ENCODE measurements at places on chromosomes 3 and 15.

DNA sequence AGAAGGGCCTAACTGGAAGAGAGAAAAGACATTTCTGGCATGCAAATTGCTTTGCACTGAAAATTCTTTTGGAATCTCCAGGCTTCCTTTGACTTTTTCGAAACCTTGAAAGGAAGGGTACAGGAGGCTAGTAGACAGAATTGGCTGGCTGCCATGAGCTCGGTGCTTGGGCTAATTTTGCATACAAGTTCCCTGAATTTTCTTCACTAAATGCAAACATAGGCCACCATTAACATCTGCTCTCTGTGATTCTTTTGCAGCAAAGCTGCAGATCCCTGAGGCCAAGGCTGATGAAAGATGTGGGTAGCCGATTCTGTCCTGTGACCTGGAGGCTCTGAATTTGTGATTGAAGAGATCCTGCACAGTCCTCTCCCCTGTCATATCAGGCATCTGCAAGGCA lies 247.8 kb upstream of the MCTP2 start:
- DNase-seq = no peak

DNA sequence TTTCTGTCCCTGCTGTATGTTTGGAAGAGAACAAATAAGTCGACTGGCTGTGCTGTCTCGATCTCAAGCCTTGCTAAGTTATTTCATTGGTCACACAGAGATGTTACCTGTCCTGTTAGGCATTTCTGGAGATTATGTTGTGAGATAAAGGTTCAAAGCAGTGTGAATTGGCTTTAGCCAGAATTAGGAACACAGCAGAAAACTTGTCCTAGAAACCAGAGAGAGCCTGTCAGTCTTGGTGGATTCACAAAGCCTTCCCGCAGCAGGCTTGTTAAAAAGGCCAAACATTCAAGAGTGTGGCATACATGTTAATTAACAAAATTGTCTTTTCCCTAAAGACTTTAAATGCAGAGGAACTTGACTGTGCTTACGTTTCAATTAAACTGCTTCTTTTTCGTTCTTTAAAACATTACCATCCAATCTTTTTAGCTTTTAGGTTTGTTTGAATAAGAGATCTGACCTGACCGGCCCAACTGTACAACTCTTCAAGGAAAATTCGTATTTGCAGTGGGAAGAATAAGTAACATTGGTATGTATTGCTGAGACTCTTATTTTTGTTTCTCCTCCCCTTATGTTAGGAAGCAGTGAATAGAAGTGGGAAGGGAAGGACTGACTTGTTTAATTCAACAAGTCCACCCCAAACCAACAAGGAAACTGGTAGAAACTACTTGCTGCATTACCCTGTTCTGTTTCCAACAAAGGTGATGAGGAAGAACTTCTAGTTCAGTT lies 25.2 kb downstream of the ABHD2 start:
- no peak for DNase-seq

GRCh38 chr15:87799838-87800237 lies 456.7 kb downstream of the NTRK3 start:
- no peak for DNase-seq

DNA sequence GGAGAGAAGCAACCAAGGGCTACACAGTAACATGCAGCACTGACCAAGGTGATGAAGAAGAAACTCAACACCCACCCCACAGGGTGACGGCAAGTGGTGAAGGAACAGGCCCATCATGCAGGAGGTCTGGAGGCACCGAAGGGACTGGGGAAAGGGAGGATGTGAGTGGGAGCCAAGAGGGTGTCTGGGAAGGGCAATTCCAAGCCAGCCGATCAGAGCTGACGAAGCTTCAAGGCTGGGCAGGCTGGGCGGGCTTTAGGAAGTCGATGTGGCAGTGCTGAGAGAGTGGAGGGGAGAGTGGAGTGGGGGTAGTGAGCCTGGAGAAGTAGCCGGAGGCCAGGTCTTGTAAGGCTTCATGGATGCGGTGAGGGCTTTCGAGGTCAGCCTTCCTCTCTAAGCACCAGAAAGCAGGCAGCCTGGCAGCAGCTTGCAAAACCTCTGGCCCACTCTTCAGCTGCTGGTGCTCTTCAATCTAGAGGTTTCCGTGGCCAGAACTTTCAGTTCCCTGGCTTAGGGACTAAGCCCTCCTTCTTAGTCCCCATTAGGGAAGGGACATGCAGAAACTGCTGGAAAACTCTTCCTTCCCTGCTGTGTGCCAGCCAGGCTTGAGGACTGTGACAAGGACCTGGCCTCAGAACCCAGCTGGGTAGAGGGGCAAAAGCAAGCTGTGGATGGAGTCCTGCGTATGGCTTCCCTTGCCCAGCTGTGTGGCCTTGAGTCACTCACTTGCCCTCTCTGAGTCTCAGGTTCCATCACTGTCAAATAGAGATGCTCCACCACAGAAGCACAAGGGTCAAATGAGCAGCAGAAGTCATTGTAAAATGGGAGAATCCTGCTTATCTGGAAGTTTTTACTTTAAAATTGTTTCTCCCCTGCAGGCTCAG lies 72.1 kb downstream of the TLE3 start:
- no peak for DNase-seq

DNA sequence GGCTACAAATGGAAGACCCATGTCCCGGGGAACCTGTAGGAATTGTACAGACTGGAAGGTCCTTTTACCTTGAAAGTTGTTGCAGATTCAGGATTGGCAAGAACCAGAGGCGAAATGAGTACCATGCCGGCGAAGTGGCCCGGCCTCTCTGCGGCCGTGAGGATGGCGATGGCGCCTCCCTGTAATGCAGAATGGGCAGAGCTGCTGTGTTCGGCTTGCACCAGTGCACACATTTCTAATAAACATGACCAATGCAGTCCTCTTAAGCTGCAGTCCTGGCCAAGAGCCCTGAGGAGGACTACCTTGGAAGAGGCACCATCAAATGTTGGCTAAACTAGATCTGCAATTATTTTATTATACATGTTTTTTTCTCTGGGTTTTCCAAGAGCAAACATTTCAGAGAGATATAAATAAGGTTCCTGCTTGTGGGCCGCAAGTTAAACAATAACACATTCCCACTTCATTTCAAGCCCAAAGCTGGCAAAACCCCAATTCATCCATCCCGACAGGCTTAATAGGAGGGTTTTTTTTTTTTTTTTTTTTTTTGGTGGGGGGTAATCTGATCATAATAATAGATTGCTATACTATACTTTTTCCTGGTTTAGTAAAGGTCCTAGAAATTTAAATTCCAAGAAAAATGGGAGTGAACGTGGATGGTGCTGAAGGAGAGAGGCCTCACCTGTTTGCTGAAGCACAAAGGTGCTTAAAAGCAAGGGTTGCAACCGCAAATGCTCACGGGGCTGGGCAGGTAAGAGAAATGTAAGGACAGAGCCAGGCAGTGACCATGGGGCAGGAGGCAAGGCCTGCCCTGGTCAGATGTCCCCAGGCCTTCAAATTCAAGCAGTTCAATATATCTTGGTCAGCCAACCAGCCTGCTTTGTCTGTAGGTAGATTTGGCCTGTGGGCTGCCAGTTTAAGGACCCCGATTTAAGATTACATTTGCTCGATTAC lies 48.5 kb downstream of the ABTB1 start:
- no peak for DNase-seq

DNA sequence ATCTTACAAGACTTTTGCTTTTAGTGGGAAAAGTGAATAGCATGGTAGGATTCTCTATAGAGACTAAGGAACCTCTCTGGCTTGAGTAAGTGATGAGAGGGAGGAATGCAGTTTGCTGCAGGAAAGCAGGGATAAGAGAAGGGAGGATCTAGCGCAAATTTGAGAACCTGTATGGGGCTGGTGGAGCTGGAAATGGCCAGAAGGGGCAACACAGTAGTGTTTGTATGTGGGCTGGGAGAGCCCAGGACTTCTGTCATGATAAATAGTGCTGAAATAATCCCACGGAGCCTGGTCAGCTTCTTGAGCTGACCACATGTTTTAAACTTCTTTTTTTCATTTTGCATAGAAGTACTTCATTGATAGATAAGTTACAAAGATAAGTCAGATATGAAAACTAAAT lies 11.2 kb upstream of the SHC4 start:
- DNase-seq = no peak

- DNase-seq = no peak
Measured at GRCh38 chr3:82641701-82642100, 880.3 kb upstream of the GBE1 start.

GRCh38 chr3:171687581-171687980 lies 122.7 kb downstream of the PLD1 start:
- no peak for DNase-seq

DNA sequence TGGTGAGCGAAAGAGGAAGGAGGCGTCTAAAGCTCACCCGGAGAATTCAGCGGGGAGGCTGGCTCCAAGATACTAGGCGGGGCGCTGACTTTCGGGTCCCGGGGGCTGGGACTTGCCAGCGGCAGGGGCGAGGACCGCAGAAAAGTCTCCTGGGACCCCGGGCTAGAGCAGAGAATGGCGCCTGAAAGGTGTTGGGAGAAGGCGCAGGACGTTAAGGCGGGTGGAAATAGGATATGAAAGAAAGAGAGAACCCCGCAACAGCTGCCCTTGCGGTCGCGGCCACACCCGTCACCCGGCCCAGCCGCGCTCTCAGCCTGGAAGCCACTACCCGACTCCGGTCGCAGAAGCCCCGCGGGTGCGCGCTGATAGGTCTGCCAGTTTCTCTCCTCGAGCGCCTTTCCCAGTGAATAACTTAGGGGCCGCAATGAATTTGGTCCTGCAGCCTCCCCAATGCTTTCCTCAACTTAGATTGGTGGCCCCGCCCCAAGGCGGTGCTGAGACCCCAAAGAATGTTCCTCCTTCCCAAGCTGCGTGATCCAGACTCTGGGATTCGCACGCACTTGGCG lies 604 bp downstream of the LTK start:
- peak; percentile 16 for DNase-seq

- no peak for DNase-seq
Measured at GRCh38 chr15:31230630-31231485, 95.8 kb upstream of the KLF13 start.

DNA sequence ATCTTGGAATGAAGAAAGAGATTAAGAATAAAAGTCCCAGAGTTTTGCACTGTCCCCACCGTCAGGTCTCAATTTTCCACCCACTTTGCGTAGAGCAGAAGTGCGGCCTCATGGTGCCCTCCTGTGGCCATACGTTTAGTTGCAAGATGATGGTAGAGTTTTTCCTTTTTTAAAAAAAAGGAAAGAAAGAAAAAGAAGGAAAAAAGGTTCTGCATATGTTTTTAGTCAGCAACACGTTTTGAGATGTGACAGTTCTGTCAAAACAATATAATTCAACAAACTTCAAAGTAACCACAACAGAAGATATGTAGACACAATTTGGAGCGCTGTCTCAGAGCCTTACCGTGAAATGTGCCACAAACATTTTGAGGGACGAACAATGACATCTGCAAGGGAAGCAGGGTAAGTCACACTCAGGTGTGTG lies 24.6 kb downstream of the EBLN2 start:
- peak; percentile 44 for DNase-seq

DNA sequence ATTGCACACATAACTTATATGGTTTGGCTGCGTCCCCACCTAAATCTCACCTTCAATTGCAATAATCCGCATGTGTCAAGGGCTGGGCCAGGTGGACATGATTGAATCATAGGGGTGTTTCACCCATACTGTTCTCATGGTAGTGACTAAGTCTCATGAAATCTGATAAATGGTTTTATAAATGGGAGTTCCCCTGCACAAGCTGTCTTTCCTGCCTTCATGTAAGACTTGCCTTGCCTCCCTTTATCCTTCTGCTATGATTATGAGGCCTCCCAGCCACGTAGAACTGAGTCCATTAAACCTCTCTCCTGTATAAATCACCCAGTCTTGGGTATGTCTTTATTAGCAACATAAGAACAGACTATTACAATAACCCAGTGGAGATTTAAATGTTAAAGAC lies 653.9 kb downstream of the ROBO1 start:
- no peak for DNase-seq

GRCh38 chr15:49830391-49830790 lies 209.5 kb downstream of the DTWD1 start:
- no peak for DNase-seq

GRCh38 chr3:56689303-56689702 lies 6.2 kb upstream of the TASOR start:
- DNase-seq = no peak

GRCh38 chr3:31420311-31420710 lies 112.4 kb upstream of the STT3B start:
- no peak for DNase-seq

DNA sequence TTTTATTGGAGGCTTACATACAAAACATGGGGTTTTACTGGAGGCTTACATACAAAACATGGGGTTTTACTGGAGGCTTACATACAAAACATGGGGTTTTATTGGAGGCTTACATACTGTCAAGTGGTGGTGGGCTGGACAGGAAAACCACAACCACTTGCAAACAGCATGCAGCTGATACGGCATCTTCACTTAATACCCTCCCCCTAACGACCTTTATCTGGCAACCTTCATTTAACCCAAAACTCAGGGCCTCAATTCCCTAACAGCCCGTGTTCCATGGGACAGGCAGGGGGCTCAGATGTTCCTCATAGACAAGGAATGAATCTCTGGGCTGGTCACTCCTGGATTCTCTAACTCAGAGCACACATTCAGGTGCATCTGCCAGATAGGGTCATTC lies 137.1 kb downstream of the CD47 start:
- DNase-seq = no peak

DNA sequence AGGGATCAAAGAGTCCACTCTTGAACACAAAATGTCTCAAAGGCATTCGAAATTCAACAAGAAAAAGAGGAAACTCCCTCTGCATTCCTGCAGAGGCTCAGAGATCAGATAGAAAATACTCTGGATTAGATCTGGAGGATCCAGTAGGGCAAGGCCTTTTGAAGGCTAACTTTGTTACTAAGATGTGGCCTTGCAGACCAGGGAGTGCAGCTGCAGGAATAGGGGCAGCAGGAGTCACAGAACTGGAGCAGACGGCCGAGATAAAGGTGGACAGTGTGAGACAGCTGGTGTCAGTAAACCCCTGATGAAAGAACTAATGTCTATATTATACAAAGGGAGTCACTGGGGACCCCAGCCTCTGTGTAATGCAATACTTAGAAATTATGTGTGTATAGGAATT lies 84.5 kb upstream of the PLSCR4 start:
- DNase-seq = no peak

- DNase-seq = no peak
Measured at GRCh38 chr15:99631255-99631654, 65.5 kb downstream of the MEF2A start.

DNA sequence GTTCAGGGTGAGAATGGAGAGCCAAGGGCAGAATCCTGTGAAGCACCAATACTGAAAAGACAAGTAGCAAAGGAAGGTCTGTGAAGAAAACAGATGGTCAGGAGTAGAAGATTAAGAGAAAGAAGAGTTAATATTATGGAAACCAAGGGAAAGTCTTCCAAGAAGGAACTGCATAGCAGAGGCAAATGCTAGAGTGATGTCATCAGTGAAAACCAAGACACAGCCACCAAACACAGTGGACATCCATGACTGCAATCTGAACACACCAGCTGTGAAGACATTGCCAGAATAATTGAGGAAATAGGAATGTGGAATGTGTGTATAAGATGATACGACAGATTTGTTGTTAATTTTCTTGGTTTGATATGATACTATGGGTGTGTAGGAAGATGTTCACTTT lies 26.8 kb upstream of the ZBTB38 start:
- no peak for DNase-seq

GRCh38 chr3:56926243-56926946 lies 124.6 kb upstream of the ARHGEF3 start:
- no peak for DNase-seq

- no peak for DNase-seq
Measured at GRCh38 chr15:34941185-34941698, 28.3 kb downstream of the AQR start.

- no peak for DNase-seq
Measured at GRCh38 chr3:166444756-166445155, 607.5 kb upstream of the BCHE start.

All from activated gamma-delta T cell treated with Interleukin-2 at 50 U/mL for 16 hours (primary cell).